HT-29 (cell line): ENCODE measurements at places on chromosomes 11 and 22. TPM values are rescaled to one million over a fixed set of nuclear protein-coding genes. Genes with fewer than 3 reads are reported as not detected.

The APOL5 gene
- not detected in 2 replicates for total RNA-seq

The DTX4 gene
- total RNA-seq, result 20.8 and 22.6 TPM in 2 replicates

The TCN1 gene
- total RNA-seq, result 1.4 and 4.2 TPM in 2 replicates

The KRTAP5-10 gene
- not detected in 2 replicates for total RNA-seq

The KCNJ11 gene
- total RNA-seq, result 2.1 and 6.6 TPM in 2 replicates

The OSBPL5 gene
- 93.1 and 106 TPM in 2 replicates for total RNA-seq

The SLC37A2 gene
- total RNA-seq, result 0.23 and 0.55 TPM in 2 replicates

The C22orf31 gene
- total RNA-seq, result not detected in 2 replicates

The POLR2L gene
- total RNA-seq, result 1,254 and 1,310 TPM in 2 replicates

The KCNJ4 gene
- total RNA-seq, result 0.08 TPM in 1 of 2 replicates, not detected in the other

The C11orf42 gene
- total RNA-seq, result not detected in 2 replicates

The SUSD2 gene
- total RNA-seq, result 1.1 and 1.2 TPM in 2 replicates

The ROBO4 gene
- 0.73 TPM in 1 of 2 replicates, not detected in the other for total RNA-seq

The UBQLN3 gene
- not detected in 2 replicates for total RNA-seq

The EIF3M gene
- total RNA-seq, result 305 and 325 TPM in 2 replicates

The TRIM6 gene
- 0.47 and 2.7 TPM in 2 replicates for total RNA-seq

The C11orf52 gene
- total RNA-seq, result 4.3 and 6.3 TPM in 2 replicates

The CYTH4 gene
- total RNA-seq, result not detected in 2 replicates

The TMEM191C gene
- total RNA-seq, result 2.4 and 4.5 TPM in 2 replicates

The SLC17A6 gene
- not detected in 2 replicates for total RNA-seq

The OR52N4 gene
- total RNA-seq, result not detected in 2 replicates

The FAM180B gene
- total RNA-seq, result not detected in 2 replicates

The CHORDC1 gene
- 18.6 and 25.6 TPM in 2 replicates for total RNA-seq

The MRGPRX3 gene
- not detected in 2 replicates for total RNA-seq

The TMEM218 gene
- total RNA-seq, result 20.9 and 26.1 TPM in 2 replicates

The CBX7 gene
- total RNA-seq, result 7.3 and 8.6 TPM in 2 replicates

The HTR3A gene
- total RNA-seq, result not detected in 2 replicates

The NOL12 gene
- 25.2 and 42.3 TPM in 2 replicates for total RNA-seq

The CWC15 gene
- total RNA-seq, result 19.3 and 21.8 TPM in 2 replicates

The RASD2 gene
- total RNA-seq, result 0.05 TPM in 1 of 2 replicates, not detected in the other

The IRAG1 gene
- 0.21 and 1.3 TPM in 2 replicates for total RNA-seq

The NRIP3 gene
- not detected in 2 replicates for total RNA-seq

The CD6 gene
- total RNA-seq, result 0.53 and 2.1 TPM in 2 replicates

The VPREB1 gene
- total RNA-seq, result not detected in 2 replicates

The OR5P2 gene
- not detected in 2 replicates for total RNA-seq

The CRYBB2 gene
- total RNA-seq, result not detected in 2 replicates

The SYCE3 gene
- not detected in 2 replicates for total RNA-seq

The GRIK4 gene
- not detected in 2 replicates for total RNA-seq

The SPTBN2 gene
- 28.4 and 30.9 TPM in 2 replicates for total RNA-seq

The RAG2 gene
- not detected in 2 replicates for total RNA-seq

The LMNTD2 gene
- total RNA-seq, result 5.3 and 6.9 TPM in 2 replicates

The HEPHL1 gene
- total RNA-seq, result not detected in 2 replicates

The TTC17 gene
- total RNA-seq, result 38.7 and 39.9 TPM in 2 replicates

The CEND1 gene
- 0.47 TPM in 1 of 2 replicates, not detected in the other for total RNA-seq

The RFPL3 gene
- not detected in 2 replicates for total RNA-seq

The OR5B21 gene
- total RNA-seq, result not detected in 2 replicates

The NPAS4 gene
- not detected in 2 replicates for total RNA-seq

The PGA4 gene
- 1.0 TPM in 1 of 2 replicates, not detected in the other for total RNA-seq

The TPBGL gene
- not detected in 2 replicates for total RNA-seq

The NXPE4 gene
- total RNA-seq, result not detected in 2 replicates

The GCAT gene
- total RNA-seq, result 23.5 and 29.6 TPM in 2 replicates

The ENTHD1 gene
- total RNA-seq, result not detected in 2 replicates

The EEF1G gene
- 1,888 and 1,945 TPM in 2 replicates for total RNA-seq

The MS4A3 gene
- total RNA-seq, result not detected in 2 replicates

The APOA4 gene
- not detected in 2 replicates for total RNA-seq

The RASGRP2 gene
- not detected in 2 replicates for total RNA-seq
